Stimulated activated CD4-positive, alpha-beta T cell treated with anti-CD3 and anti-CD28 coated beads, Interleukin-12 subunit alpha, Interleukin-12 subunit beta, amount 100 ng/mL, for 4 hours (primary cell): ENCODE measurements at places on chromosomes 16 and 17.
A peak's percentile ranks its signal among the peaks of the same experiment; 100 is the strongest.

DNA sequence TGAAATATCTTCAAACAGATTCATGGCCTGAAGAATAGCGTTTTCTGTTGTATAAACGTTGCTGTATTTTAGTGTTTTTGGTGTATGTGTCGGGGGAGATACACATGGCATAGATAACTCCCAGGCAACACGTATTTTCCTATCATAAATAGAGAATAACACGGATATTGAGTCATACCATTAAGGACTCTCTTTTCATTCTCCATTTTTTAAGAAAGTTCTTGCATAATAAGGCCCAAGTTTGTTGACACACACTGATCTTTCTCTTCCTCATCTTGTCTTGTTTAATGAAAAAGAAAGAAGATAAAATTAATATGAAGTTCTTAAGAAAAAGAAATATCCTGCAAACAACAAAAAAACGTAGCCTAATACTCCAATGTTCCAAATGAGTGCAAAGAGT lies 13.4 kb downstream of the ABCA8 start:
- DNase-seq = no peak

DNA sequence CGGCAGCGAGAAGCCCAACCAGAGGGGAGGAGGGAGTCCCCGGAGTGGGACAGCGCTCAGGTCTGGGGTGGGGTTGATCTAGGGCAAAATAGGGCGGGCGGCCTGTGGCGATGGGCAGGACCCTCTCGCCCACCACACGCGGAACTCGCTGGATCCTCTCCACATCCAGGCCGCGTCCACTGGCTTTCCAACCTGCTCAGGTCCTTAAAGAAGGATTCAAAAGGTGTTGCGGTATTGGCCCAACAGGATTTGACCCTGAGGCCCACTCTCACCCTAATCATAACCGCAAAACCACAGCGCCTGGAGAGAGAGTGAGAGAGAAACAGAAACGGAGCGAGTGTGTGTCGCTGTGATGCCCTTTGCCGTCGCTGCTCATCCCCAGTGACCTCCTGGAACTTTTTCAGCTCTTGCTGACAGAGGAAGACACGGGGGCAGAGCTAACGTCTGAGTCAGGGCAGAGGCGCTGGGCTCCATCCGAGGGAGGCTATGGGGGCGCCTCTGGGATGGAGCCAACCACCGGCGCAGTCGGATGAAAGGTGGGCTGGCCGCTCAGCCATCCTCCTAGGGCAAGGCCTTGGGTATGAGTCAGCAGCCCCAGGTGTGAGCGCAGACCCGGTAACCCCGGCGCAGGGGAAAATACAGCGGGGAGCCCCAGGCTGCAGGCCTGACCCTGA lies 16.7 kb upstream of the OR1F1 start:
- DNase-seq = peak; percentile 47

- no peak for DNase-seq
These were observed 8.7 kb downstream of the MYH3 start for GRCh38 chr17:10648381-10648780.

GRCh38 chr16:65453646-65454045 lies 331.8 kb upstream of the CDH11 start:
- DNase-seq = no peak

- peak; percentile 91 for DNase-seq
These were observed at the start of gene MLX for GRCh38 chr17:42566883-42567573. Gene MLX, plus strand, starts transcription at chr17:42567100. Its CDS starts 25 bp downstream, at chr17:42567125.

GRCh38 chr16:66902648-66903543 lies 15.8 kb downstream of the CDH16 start:
- DNase-seq = no peak

GRCh38 chr17:49680314-49680713 lies 2.4 kb upstream of the SPOP start:
- no peak for DNase-seq

GRCh38 chr16:88782454-88783390 lies 2.3 kb downstream of the PIEZO1 start:
- DNase-seq = peak; percentile 75

- DNase-seq = no peak
These were observed 10.1 kb upstream of the TMEM208 start for GRCh38 chr16:67216612-67217490.

GRCh38 chr16:3819746-3820724 lies 60.5 kb downstream of the CREBBP start:
- no peak for DNase-seq

DNA sequence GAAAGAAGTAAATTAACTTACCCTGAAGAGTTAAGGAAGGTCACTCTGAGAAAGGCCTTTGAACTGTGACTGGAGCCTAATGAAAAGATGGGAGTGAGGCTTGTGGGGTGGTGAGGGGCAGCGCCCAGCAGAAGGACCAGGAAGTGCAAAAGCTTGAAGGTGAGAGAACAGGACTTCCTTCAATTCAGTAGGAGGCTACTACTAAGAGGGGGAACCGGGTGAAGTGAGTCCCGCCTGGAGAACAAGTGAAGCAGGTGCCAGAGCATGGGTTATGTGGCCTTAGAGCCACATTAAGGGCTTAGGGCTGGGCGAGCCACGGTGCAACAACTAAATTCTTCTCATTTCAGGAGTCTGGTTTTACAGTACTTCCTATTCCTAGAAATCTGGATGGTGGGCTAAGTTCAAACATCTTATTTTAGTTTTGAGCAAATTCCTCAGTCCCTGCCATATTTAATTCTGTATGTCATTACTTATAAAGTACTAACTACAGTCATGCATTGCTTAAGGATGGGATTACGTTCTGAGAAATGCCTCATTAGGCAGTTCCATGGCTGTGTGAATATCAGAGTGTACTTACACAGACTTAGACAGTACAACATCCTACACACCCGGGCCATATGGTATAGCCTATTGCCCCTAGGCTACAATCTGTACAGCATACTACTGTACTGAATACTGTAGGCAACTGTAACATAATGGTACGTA lies 5.1 kb downstream of the CFAP20 start:
- no peak for DNase-seq

DNA sequence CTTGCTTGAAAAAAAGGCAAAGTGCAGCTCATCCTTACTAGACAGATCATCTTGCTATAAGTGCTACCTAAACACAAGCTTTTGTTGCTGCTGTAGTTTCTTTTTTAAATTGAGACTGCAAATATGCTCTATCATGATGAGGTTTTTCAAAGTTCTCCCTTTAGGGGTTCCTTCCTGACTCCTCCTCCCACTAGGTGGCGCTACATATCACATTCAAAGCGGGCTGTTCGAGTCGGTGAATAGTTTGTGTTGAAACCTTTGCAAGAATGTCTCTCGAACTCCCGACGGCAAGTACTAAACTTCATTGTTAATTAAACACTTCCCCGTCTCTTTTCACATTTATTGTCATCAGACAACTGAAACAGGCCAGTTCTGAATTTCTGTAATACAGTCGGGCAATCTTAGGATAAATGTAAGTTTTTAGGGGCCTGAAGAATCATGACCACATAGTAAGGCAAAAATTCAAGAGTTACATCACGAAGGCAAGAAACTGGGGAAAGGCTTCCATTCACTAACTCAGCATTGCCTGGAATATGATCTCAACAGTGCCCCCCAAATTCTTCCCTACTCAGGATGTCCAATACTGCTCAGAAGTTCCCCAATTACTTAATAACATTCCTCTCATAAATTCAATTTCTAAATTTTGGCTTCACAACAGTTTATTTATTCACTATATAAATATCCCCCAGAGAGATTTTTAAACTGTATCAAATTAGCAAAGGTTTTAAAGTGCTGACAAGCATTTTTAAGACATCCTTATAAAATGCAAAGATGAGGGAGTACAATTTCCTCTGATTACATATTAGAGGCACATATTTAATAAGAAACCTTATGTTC lies 6.7 kb downstream of the HS3ST3A1 start:
- DNase-seq = peak; percentile 74

GRCh38 chr17:17942846-17943245 lies 29.4 kb downstream of the TOM1L2 start:
- no peak for DNase-seq
